ENCODE measurements at places on chromosomes 4 and X.

GRCh38 chrX:100410901-100411801 lies 1.1 kb upstream of the PCDH19 start:
- no peak for DNase-seq

- no peak for DNase-seq
Observed at GRCh38 chr4:5340991-5341451, 289.7 kb downstream of the STK32B start.

DNA sequence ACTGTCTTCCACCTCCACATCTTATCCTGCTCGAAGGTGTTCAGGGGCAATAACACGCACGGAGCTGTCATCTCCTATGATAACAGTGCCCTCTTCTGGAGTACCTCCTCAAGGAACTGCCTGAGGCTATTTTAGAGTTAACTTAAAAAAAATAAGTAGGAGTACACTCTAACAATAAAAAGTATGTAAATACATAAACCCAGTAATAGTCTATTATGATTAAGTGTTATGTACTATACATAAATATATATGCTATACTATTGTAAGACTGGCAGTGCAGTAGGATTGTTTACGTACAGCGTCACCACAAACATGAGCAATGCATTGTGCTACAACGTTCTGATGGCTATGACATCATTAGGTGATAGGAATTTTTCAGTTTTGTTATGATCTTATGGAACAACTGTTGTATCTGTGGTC lies 34.5 kb upstream of the TLR2 start:
- no peak for DNase-seq

GRCh38 chr4:52628974-52629373 lies 30.1 kb downstream of the USP46 start:
- no peak for DNase-seq

DNA sequence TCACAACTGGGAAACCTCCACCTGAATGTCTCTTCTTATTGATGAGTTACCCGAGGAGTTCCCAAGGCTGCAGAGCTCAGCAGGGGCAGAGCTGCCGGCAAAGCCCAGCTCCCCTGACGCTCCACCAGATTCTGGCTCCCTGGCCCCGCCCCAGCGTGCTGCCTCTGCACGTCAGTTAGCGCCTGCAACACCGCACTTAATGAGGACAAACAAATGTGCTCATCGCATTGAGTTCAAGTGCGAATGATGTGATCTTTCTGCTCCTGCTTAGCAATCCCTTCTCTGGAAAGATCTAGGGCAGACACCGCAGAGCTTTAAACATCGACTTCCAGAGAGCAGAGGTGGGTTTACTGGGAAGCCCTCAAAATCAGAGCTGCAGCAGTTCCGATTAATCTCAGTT lies 55.5 kb upstream of the FBXW7 start:
- DNase-seq, result no peak

GRCh38 chr4:156792462-156793085 lies 179.0 kb downstream of the PDGFC start:
- DNase-seq, result no peak

GRCh38 chr4:75057369-75057768 lies 124.5 kb downstream of the PARM1 start:
- DNase-seq, result no peak

All from activated CD4-positive, alpha-beta T cell treated with anti-CD3 and anti-CD28 coated beads for 1 hour (primary cell).